ENCODE measurements at places on chromosomes 12 and 14.

DNA sequence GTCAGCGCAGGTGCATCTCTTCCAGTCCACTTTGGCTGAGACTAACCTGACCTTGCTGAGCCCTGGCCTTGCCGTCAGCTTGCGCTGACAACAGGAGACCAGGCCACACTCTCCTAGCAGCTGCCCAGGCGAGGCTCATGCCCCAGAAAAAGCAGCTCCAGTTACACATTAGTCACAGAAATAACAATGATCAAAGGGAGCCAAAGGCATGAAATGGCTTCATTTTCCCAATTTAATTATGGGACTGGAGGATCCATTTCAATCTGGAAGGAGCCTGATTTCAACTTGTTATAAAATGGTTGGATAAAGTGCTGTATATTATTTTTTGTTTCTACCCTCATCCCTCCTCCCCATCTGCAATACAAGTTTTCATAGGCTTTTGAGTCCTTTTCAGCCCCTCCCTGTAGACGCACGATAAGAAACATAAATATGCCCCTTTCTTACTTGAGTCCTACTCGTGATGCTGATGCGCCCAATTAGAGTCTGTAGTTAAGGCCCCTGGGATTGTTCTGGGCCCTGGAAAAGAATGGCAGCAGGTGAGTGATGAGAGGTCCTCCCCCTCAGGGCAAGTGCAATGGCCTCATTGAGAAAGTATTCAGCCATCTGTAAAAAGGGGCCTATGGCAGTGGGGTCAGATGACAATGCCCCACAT is 376.0 kb downstream of the C12orf75 start:
- no peak for DNase-seq

DNA sequence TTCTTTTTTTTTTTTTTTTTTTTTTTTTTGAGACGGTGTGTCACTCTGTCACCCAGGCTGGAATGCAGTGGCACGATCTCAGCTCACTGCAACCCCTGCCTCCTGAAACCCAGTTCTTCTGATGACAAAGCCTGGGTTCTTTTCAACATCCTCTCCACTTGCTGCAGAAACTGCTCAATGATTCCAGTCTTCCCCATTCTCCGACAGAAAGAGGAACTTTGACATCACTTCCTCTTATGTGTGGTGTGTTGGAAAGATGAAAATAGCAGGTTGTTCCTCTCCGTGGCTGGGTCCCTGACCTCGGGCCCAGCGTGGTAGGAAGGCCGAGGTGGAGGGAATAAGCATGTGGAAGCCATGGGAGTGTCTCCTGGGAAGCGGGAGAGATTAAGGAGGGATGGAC is 198.4 kb downstream of the PHETA1 start:
- DNase-seq = no peak

DNA sequence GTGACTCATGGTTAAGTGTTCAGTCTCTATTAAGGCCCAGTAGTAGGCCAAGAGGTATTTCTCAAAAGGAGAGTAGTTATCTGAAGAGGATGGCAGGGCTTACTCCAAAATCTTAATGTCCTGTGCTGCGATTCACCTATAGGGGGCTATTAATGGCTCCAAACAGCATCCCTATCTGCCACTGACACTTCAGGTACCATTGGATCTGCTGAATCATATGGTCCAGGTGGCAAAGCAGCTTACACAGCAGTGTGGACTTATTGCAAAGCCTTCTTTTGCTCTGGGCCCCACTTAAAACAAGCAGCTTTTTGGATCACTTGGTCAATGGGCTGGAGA is 60.8 kb upstream of the ATP2B1 start:
- DNase-seq = no peak

GRCh38 chr14:92686900-92687427 is 61.5 kb downstream of the LGMN start:
- peak; percentile 60 for DNase-seq

DNA sequence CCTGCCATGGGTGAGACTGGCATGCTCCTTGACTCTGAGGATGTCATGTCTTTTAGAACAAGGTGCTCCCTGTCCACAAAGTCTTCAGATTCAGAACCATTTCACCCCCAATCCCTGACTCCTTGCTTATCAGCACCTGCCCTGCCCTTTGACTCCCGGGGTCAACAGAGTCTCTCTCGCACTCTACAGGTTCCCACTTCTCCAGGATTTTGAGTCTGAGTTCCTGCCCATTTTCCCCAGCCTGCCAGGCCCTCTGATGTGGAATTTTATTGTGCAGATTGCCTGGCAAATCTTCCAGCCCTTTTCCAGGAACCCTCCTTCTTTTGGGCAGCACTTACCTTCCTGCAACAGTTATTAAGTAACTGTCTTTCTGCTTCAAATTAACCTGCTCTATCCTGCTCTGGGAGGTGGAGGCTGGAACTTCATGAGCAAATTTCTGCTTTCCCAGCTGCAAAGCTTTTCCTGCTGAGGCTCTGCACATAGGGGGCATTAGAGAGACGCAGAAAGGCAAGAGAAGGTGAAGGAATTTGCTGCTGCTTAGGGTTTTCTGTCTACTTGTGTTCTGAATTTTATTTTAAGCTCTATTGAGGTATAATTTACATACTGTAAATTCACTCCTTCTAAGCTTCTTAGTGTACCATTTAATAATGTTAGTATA is 259.1 kb downstream of the PCNX1 start:
- DNase-seq = no peak

DNA sequence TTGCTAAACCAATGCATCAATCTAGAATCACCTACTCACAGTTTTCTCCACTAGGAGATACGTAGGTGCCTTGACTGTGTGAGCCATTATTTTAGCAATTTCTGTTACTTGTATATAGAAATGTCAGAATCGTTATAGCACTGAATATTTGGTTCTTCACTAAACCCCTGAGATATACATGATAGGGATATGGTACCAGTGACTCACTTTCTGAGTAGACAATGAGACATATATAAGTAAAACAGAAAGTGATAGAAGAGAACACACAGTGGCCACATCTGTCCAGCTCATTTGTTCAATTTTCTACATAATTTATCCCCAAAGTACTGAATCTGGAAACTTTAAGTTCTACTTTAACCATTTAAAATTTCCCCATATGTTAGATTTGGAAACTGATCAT is 1505.5 kb upstream of the TMEM132C start:
- DNase-seq = no peak

GRCh38 chr12:120498870-120499515 is 3.1 kb downstream of the DYNLL1 start:
- no peak for DNase-seq

DNA sequence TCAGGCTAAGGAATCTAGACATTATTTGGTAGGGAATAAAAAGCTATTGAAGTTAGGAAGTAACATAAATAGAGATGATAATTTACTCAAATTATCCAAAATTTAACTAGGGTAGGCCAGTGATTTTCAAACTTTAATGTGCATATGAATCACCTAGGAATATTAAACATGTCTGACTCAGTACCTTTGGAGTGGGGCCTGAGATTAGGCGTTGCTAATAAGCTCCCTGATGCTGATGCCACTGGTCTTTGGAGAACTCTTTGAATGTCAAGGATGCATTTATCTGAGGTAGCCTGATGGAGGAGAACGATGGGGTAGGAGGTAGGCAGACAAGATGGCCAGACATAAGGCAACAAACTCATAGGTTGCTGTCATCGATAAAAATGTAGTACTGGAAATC is 33.2 kb downstream of the EFCAB11 start:
- DNase-seq = no peak

GRCh38 chr14:33307691-33308251 is 369.1 kb downstream of the NPAS3 start:
- DNase-seq = no peak

DNA sequence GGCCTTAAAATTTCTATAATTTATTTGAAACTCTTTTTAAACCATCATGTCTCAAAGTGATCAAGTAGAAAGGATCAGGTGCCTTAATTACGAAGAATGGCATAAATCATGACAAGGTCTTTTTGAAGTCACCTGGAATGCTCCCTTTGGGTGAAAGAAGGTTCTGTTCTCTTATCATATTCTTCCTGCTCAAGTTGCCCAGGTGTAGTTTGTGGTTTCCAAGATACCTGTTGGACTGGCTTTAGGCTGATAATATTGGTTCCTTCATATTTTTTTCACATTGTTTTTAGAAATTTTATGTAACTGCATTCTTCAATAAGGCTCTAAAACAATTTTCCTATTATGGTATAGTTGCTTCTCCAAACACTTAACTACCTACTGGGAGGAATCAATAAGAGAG is 29.2 kb downstream of the RASSF3 start:
- DNase-seq = no peak

DNA sequence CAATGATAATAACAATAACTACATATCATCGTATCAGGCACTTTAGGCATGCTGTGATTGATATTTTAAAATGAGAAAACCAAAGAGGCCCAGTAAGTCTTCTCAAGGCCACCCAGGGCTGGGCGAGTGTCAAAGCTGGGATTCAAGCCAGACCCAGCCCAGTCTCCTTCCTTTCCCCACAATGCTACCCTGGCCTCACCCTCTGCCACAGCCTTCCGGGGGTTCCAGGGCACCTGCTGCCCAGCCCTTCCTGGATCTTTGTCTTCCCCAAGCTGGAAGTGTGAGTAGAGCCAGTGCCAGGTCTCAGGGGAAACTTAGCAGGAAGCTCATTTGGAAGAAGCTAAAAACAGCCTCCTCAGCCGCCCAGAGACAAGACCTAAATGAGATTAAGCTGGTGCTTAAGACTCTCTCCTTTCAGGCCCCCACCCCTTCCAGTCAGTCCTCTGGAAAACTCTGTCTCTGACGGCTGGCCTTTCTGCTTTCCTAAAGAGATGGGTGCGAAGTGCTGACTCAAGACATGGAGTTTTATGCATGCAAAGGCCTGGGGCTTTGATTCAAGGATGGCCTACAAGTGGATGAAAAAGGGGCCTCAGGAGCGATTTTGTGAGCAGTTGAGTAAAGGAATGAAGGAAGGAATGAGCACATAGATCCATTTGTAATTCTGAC is 184.2 kb downstream of the KCNA5 start:
- DNase-seq = no peak

DNA sequence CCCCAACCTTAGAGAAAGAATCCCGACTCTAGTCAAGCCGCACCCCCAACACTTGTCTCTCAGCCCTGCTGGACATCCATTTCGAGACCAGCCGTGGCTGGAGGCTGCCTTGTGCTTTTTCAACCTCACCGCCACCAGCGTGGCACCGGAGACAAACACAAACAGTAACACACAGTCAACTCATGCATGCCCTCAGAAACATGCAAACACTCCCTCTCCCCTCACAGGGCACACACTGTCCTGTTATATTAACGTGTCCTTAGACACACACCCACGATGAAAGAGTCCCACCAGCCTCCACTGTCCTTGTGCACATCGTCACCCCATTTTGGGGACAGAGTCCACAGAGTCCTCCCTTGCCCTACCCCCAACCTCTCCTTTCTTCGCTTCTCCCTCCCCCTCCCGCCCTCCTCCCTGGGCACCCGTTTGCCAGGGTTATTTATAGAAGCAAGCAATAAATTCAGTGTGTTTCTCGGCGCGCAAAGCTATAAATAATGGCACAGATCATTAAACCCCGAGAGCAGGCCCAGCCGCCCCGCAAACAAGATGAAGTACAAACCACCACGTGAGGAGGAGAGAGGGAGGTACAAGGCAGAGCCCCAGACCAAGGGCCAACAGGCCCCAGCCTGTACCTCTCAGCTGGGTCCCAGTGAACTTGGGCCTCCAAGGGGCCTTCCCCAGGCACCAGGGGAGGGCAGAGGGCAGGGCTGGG is 27.9 kb downstream of the SMUG1 start:
- DNase-seq = no peak

DNA sequence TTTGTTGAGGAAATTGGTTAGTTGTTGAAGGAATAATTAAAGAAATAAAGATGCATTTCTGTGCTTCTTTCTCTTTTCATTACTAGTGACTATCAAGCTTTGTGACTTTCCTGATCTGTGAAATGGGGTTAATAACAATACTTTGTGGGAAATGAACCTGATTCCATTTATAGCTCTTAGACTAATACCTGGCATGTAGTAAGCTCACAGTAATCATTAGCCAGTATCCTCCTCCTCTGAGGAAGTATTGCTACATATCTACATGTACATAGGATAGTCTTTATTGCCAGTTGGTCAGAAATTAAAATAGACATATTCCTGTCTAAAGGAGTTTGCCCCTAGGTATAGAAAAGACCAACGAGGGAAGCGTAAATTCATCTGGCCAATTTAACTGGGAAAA is 1.8 kb upstream of the CCDC198 start:
- DNase-seq = no peak

DNA sequence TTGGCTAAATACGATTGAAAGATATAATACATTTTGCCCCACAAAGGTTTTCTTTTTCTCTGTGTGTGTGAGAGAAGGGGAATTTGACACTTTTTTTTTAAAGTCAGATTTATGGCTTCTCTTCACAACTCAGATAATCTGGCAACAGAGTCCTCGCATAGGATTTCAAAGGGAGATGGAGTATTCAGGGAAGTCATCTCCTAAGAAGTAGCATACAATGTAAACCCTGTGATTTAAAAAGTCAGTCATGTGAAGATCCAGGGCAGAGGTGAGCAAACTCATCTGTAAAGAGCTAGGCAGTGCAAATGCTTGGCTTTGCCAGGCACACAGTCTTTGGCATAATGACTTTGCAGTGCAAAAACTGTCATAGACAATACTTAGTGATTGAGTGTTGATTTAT is 1526.3 kb downstream of the AACS start:
- no peak for DNase-seq

- no peak for DNase-seq
Measured at GRCh38 chr12:6817098-6817497, 4.5 kb upstream of the GPR162 start.

- no peak for DNase-seq
Measured at GRCh38 chr12:62774794-62775193, 160.2 kb downstream of the PPM1H start.

DNA sequence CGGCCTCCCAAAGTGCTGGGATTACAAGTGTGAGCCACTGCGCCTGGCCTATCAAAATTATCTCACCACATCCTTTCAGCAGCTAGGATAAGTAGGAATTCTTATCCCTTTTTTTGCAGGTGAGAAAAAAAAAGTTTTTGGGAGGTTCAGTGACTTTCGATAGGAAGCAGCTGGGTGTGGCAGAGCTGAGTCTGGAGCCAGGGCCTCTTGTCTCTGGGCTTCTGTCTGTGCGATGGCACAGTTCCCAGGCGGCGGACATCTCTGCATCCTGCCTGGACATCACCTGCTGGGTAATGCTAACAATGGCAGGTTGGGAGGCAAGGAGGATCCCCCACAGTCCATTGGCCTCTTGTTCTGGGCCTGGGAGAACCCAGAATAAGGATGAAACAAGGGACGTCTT is 12.5 kb downstream of the NRXN3 start:
- DNase-seq = no peak

GRCh38 chr12:54352891-54353874 is 11.1 kb downstream of the GPR84 start:
- no peak for DNase-seq

Measured in stimulated activated CD8-positive, alpha-beta memory T cell treated with anti-CD3 and anti-CD28 coated beads, Interleukin-7, amount 100 ng/mL, for 48 hours (primary cell).